ENCODE measurements at places on chromosomes 7 and 10.

GRCh38 chr7:88758381-88759229 is 895 bp upstream of the ZNF804B start:
- no peak for DNase-seq

DNA sequence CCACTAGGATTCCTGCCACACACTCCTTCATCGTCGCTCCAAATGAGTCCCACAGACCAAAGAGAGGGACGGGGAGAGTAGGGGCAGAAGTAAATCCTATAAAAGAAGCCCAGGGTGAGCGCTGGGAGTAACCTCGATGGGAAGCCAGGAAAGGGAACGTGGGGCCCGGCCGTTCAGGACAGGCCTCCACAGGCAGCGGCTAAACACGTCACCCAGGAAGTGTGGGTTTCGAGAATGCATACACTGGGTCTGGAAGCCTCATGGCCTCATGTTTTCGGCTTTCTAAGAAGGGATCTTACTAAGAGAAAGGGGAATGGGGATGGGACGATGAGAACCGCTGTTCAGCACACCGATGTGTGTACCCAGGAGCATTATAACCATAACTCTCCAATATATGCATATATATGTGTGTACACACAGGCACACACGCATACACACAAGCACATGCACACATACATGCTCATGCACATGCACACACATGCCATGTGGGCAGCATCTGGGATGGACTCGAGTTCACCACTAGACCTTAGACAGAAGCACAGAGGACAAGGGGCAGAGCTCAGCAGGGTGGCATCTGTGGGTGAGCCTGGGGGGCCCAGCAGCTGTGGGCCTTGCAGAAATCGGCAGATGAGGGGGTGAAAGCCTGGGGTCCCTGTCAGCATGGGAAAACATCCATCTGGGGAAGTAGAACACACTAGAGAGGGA is 14.8 kb upstream of the CNPY1 start:
- no peak for DNase-seq

- no peak for DNase-seq
These were observed 749.8 kb downstream of the TNS3 start for GRCh38 chr7:46832136-46832535.

GRCh38 chr10:114653926-114654325 is 4.1 kb downstream of the ABLIM1 start:
- no peak for DNase-seq

GRCh38 chr10:92846854-92847201 is 1.5 kb upstream of the EXOC6 start:
- DNase-seq: no peak

- DNase-seq: no peak
These were observed 821.2 kb downstream of the CNTNAP2 start for GRCh38 chr7:146937836-146938235.

DNA sequence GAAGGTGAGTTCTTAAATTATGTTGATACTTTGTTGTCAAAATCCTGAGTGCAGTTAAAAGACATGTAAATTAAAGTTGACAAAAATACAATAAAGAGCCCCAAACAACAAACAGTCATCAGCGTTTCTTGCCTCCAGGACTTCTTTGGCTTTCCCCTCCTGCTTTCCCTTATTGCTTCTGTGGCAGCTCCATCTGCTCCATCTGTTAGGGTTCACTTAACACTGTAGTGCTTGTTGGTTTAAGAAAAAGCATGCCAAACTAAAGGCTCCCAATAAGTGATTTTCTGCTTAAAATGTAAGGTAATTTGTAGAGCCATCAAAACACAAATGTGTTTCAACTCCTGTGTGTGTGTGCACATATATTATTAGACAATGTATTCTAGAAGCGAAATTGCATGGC is 254.3 kb upstream of the GNAI1 start:
- DNase-seq: no peak

GRCh38 chr10:90913774-90914420 is 7.0 kb downstream of the ANKRD1 start:
- DNase-seq: no peak

DNA sequence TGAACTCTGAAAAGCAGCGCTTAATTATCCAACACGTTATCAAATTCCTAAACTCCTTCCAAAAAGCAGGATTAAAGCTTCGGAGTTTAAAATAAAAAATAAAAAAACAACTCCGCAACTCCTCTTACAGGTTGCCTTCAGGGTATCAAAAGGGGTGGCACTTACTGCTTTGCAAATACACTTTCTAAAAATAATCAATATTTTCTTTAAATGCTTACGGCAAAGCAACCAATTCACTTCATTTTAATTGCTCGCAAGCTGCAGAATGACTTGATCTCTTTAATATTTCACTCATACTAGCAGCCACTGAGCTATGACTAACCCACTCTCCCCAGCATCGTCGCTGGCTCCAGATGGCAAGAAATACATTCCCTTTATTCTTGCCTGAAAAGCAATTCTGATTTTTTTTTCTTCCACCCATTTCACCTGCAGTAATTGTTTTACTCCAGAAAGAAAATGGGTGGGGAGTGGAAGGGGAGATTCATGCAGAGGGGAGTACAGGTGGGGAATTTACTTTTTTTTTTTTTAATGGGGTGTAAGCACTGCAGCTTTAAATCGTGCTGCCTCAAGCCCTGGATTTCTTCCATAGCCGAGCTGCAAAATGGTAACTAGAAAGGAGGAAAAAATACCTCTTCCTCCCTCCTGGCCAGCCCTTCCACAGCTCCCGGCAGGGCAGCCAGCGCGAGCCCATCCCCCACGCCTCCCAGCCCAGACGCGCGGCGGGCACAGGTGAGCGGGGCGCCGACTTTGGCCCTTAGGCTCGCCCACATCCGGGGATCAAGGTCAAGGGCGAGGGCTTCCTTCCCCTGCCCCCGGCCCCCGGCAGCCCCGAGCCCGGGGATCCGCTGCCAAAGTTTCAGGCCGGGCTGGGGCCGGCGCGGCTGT is 54.2 kb upstream of the FHIP2A start:
- DNase-seq: no peak

DNA sequence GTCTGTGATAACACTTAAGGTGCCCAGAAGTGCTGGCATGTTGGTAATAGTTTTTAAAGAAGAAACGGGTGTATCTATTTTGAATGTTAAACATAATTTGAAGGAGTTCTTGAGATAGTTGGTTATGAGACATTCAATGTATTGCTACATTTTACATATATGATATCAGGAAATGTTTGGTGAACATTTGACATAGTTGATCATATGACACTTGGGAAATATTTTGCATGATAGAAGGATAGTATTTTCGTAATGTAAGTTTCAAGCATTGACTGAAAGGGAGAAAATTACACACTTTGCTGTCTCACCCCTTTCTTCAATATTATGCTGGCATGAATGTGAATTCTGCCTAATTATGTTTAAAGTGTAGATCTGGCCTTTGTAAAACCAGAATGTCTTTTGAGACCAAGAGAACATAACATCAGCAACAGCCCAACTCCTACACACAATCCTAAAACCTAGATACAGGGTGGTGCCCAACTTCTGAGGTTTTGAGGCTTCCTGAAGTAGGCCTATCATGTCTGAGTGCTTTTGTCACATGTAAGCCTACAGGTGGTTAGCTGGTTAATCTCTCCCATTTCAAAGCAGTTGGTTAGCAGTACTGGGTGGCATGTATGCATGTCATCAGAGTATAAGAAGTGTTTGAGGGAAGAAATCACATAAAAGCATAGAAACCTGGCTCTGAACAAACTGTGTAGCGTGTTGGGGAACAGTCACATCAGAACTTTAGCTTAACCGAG is 2.1 kb downstream of the ADD3 start:
- DNase-seq: no peak

- no peak for DNase-seq
These were observed 287.8 kb upstream of the IGFBP3 start for GRCh38 chr7:46208635-46209525.

- DNase-seq: no peak
These were observed 2.1 kb downstream of the CHST3 start for GRCh38 chr10:71966046-71967004.

DNA sequence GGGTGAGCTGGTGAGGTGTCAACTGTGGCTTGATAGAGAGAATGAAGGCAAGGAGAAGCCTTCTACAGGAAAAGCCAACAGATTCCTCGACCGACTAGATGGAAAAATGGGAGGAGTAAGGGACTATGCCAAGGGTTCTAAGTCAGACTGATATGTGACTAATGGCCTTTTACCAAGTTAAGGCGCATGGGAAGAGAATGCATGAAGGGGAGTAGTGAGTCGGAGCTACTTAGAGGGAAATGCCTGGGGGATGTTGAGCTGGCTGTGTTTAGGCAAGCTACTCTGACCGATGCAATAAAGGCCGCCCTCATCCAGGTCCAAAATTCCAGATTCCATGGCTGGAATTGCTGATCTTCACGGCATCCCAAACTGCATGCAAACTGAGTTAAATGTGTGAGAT is 48.2 kb downstream of the APBB1IP start:
- DNase-seq: no peak

GRCh38 chr7:26726051-26726450 is 138.3 kb downstream of the SKAP2 start:
- no peak for DNase-seq

DNA sequence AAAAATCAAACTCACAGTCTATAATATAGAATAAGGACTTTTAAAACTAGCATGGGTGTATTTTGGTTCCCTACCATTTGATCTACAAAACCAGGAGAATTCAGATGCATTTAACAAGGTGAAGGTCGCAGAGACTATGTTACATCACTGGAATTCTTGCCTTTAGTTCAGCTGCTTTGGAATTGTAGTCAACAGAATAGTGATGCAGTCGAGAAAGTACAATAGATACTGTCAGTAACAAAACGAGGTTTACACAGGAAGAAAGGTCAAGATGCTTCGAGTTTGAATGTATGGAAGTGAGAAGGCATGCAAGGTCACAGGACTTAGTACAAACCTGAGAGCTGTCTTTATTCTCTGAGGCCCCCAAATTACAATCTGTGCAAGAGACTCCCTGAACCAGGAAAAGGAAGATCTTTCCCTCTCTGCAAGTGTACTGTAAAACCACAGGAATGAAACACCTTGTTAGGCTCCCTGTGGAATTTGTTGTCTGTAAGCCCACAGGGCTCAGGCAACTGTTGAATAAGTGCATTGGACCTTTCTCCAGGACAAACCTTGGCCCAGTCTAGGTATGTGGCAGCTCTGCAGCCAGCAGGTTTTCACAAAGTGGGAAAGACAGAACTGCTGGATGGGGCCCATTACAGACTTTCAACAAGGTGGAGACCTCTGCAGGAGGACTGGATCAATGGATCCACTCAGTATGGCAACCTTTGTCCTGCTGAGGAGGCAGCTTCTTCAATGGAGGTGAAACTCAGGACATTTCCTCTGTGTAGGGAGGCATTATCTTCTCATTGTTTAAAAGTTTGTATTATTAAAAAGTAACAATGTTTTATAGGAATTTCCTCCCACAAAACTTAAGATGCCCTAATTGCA is 101.1 kb upstream of the GSDME start:
- no peak for DNase-seq

DNA sequence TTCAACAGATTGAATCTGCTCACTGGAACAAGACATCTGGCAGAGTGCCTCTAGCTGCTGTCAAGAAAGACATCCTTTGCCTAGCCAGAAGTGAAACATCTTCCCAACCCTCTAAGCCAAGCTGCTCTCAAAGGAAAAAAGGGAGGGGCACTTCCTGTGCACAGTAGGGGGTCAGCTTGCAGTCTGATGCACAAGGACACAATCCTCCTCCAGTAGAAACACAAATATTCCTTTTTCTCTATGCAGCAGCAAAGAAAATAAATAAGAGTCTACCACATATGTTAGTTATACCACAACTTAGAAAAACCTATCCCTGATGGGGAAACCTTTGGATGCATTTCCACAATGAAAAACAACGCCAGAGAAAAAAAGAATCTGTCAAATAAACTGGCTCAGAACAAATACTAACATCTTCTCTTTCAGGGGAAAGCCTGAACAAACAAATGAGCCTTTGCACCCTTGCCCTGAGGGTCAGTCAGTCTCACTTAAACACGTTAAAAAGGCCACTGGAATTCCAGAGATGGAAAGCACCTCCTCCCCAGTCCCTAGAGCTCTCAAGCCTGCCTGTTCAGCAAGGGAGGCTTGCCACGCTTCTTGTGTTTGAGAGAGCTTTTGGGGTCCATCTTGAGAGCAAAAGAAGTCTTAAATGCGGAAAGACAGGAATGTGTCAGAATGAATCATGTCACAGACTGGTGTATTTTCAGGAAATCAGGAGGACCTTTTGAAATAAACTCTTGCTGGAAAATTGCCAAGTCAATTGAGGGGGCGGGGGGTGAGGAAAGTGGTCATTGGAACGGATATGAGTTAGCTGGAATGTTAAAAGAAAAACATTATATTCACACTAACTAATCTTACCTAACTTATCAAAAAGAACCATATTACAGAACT is 7.5 kb downstream of the LAMB1 start:
- no peak for DNase-seq

DNA sequence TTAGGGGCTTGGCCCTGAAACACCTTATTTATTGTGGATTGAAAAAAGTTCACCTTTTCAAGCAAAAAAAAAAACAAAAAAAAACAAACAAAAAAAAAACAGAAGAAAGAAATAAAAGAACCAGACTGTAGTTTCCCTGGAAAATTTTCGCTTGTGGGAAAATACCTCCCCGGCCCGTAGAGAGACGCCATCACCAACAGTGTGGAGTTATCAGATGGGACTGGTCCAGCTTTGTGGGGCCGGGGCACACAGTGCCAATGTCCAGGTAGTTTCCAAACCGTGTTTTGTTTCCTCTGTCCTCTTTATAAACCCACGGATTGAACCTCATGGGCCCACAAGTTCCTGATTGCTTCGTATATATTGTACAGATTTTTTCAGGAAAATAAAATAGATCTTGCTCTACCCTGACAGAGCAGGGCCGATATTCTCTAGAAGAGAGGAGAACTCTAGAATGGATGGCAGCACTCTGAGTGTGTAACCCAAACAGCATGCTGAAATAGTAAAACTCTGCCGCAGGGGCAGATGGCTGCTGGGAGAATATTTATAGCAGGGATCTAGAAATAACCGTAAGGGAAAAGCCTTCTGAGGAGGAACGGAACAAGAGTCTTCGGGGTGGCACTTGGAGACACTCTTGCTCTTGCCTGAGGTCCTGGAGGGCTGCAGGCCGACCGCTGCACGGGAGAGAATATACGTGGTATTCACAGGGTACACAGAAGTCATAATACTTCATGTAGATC is 241.0 kb downstream of the FRMD4A start:
- no peak for DNase-seq

DNA sequence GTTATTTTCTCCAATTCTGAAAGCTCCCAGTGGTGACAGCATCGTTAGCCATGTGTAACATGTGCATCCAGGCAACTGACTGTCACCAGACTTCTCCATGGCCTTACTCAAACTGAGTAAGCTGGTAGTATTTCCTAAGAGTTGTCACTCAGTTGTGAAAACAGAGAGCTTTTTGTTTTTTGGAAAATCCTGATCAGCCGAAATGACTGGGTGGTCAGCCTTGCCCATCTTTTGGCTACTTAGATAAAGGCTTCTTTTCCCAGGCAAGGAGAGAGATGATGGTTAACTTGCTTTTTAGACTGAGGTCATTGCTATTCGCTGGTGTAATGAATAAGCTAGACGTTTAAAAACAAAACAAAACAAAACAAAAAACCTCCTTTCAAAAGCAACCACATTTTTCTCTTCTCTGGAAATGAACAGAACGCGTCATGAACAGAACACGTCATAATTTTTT is 159.5 kb upstream of the KLF14 start:
- no peak for DNase-seq
